Stimulated activated CD8-positive, alpha-beta memory T cell treated with anti-CD3 and anti-CD28 coated beads, Interleukin-7, amount 100 ng/mL, for 24 hours (primary cell): ENCODE measurements at places on chromosomes 12 and 14.
A peak's percentile ranks its signal among the peaks of the same experiment; 100 is the strongest.

DNA sequence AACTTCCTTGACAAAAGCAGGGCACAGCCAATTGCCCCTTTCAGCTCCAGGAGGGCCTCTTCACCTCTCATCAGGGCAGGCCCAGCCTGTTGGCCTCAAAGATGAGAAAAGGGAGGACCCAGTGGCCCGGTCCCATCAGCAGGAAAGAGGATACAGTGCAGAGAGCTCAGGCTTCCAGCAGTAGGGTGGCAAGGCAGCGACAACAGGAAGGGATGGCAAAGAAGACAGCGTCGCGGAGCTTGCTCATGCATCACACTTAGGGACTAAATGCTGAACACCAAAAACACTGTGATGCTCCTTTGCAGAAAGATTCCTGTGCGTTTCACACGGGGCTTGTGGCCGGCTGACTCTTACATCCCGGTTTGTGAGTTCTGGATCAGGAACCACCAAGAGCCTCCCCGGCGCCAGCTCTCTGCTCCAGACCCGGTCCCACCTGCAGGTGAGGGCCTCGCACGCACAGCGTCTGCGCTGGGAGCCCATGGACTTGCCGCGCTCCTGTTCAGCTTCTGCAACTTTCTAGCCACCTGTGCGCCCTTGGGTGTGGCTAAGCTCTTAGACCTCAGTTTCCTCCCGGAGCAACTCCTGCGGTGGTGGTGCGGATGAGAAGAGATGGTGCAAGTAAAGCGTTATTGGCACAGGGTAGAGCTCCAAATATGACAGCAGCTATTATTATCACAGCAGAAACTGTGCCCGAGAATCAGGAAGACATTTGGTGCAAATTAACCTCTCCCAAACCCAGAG is 15.3 kb upstream of the BCL7A start:
- no peak for DNase-seq

- DNase-seq = no peak
Measured at GRCh38 chr12:120997448-120997847, 18.8 kb downstream of the C12orf43 start.

DNA sequence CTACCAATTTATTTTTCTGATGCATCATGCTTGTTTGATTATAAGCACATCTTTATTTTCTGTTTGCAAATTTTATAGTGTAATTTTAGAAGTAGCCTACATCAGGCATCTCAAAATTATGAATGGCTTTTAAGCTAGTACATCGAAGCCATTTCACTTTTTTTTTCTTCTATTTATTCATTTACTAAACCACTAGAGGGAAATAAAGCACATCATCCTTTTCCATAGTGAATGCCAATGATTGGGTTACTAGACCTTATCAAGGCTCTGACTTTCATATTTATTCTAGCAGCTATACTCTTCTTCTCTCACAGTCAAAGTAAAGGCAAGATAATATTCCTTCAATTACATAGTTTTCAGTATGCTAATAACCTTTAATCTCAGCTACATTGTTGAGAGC is 736.4 kb upstream of the LRFN5 start:
- DNase-seq = no peak

GRCh38 chr14:23352506-23353432 is at the start of gene SLC22A17:
Gene SLC22A17, minus strand, starts transcription at chr14:23352887.
- peak; percentile 10 for DNase-seq

DNA sequence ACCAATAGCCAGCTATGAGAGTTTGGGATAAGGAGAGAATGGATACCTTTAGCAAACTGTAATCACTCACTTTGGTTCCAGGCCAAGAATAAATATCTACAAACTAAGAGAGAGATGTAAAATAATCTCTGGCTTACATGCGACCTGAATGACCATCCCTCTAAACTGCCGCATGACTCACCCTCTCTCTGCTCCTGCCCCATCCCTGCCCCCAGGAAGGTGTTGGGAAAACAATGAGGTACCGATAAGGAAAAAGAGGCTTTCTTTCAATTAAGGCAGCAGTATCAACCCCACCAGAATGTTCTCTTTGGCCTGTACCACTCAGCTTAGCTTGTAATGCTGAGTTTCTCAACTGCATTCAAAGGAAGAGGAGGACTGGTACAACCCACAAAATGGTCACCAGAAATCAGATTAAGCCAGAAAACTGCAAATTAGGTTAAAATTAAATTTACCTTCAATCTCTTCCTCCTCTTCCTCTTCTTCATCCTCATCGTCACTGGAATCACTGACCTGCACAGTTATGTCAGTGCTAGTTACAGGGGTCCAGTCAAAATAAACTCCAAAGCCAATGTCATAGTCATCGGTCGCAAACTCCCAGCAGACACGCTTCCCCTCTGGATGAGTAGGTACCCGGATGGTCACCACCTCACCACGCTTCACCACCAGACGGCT is 22.0 kb downstream of the GSTZ1 start:
- DNase-seq = no peak
